ENCODE measurements at places on chromosomes 6 and 20.

- DNase-seq: no peak
Observed at GRCh38 chr6:101992286-101992685, 598.8 kb downstream of the GRIK2 start.

DNA sequence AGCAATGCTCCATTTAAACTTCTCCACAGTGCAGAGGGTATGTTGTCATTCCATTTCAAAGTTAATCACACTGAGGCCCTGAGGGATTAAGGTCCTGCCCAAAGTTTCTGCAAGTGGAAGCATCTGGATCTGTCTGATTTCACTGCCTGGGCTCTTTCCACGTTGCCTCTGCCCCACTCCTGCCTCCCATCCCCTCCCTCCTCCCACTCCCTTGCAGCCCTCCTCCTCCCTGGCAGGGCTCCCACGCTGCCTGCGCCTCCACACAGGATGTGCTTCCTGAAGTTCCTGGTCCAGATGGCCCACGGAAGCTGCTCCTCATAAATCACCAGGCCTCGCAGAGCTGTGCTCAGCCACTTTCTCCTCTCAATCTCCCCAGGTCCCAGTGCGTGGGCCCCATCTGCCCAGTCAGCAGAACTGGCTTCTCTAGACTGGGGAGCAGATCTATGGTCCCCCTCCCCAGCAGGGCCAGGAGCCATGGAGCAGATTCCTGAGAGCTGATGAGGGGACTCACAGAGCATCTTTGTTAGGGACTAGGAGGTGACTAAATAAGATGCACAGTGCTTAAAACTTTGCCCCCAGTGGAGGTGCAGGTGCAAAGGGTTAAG lies 65.4 kb upstream of the MAFB start:
- no peak for DNase-seq

DNA sequence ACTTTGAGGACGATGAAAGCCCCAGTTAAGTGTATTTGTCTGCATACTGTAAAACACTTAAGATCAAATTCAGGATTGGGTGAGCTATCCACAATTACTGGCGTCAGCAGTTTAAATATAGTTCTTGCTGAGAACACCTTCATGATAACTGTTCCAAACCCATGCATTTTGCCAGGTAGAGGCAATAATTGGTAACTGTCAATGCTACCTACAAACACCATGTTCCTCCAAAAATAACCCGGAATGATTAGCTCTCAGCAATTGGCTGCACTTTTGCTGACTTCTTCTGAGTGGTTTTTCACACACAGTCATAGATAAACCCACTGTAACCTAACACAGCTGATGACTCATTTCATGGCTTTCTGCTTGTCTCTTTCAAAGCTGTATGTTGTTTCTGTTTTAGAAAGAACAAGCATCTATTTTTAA lies 1358.6 kb upstream of the GJE1 start:
- no peak for DNase-seq

GRCh38 chr20:17808357-17808756 lies 108.6 kb downstream of the BANF2 start:
- no peak for DNase-seq

- no peak for DNase-seq
Observed at GRCh38 chr20:44326391-44327159, 10.3 kb upstream of the R3HDML start.

DNA sequence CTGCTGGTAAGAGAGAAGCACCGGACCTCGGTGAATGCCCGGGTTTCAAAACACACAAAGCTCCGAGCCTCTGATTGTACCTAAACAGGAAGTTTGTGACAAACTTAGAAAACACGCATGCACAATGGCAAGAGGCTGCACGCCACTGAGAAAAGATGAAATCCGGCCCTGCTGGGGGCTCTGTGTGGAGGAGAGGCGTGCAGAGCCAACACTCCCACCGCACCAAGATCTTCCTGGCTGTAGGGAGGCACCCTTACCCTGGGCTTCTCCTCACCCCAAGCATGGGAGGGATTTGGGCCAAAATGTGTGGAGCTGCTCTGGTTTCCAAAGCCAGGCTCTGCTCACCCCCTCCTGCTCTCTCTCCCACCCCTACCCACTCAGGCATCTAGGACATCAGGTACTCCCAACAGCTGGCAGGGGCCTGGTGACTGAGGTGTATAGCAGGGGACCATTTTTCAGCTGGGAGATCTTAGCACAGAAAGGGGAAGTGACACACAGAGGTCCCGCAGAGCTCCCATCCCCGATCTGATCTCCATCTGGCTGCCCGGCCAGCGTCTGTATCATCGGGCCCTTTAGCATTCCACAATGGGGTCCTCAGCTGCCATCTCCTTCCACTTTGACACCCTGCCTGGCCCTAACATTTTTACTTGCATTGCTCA lies 84.2 kb downstream of the TRERF1 start:
- no peak for DNase-seq

Data from LNCaP clone FGC (cell line).